ENCODE measurements at places on chromosomes 13 and 19.

DNA sequence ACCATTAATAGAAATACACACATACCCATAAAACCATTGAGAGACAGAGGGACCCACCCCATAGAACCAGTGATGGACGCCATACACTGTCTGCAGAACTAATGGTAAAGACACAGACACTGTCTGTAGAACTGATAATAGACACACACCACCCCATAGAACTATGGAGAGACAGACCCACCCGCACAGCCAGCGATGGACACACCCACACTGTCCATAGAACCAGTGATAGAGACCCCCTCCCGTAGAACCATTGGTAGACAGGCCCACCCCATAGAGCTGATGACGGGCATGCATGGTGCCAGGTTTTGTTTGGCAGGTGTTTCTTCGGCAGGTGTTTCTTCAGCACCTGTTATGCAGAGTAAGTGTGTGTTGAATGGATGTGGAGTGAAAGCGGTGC, 88.3 kb upstream of the TEX29 start:
- no peak for DNase-seq

DNA sequence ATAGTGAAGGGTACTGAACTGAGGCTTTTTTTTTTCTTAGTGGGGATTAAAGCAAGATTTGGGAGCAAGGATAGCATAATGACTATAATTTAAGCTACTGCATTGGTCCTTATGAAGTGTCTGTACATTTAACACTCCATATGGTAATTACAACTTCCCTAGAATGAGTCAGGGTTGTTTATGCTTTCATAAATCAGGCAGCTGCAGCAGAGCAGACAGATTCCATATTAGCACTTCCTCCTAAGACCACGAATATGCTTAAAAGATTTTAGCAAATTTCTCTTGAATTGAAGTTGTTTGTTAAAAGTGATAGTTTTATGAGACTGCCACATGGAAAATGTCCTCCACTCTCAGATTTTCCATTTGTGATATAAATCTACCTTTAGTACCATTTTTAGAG, 401.1 kb upstream of the SPRY2 start:
- no peak for DNase-seq

GRCh38 chr13:53490752-53491151, 462.1 kb downstream of the OLFM4 start:
- DNase-seq: no peak

DNA sequence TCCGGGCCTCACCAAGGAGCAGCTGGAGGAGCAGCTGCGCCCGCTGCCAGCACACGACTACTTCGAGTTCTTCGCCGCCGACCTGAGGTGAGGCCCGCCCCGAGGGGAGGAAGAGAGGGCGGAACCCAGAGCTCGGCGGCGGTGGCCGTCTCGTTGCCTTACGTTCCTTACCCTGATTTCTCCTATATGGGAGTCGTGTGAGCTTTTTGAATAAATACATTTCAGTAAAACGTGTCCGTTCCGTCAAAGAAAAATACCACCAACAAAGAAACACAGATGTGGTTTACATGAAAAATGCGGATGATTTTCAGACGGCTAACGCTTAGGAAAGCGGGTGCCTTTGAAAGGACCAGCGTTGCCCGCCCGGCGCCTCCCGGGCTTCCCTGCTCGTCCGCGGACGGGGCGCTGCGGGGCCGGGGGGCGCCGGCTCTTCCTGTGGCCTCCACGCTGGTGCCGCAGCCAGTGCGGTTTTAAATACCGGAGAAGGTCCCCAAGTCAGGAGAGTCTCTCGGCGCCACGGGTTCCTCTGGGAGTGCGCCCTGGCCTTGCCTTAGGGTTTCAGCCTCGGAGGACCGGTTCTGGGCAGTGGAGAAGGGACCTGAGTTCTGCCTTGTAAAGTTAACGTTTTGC, 755 bp downstream of the UPF3A start:
- no peak for DNase-seq

DNA sequence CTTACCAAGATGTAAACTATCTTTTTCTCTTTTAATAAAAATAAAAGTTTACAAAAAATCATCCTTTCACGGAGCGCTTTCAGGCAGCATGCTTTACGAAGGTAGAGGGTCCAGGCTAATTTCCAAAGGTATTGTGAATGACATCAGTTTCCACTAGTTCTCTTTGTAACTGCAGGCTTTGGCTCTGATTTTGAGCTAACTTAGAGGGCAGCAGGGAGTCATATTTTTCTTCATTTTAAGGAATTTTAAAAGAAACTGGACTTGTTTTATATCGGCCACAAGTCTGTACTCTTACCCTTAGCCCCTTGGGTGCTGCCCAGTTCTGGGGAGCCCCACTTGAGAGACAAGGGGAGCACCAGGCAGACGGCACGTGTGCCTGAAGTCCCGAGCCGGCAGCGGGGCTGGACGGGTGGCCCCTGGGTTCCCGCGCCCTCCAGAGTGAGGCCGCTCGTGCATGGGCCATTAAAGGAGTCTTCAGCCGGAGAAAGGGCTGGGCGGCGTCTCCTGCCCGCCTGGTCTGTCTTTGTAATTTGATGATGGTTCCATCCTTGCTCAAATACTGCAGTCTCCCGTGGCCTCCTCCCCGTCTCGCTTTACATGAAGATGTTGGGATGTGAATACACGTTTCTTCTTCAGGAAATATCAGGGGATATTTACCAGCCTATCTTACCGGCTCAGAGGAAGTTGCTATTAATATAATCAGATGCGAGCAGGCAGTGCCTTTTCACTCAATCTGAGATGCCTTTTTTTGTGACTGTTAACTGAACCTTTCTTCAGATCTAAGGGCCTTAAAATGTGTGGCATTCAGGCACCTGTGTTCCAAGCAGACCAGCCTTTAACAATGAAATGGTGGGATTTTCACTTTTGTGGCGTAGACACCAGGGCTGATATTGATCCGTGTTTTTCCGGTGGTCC, 67.4 kb downstream of the GGACT start:
- no peak for DNase-seq

- DNase-seq: no peak
These were observed 673 bp downstream of the CTU1 start for GRCh38 chr19:51107406-51108065.

All from SIG-M5 (cell line).